ENCODE measurements at places on chromosomes 11 and 22.
A peak's percentile ranks its signal among the peaks of the same experiment; 100 is the strongest.

- DNase-seq: no peak
Observed at GRCh38 chr22:36884349-36885158, 23.7 kb downstream of the NCF4 start.

DNA sequence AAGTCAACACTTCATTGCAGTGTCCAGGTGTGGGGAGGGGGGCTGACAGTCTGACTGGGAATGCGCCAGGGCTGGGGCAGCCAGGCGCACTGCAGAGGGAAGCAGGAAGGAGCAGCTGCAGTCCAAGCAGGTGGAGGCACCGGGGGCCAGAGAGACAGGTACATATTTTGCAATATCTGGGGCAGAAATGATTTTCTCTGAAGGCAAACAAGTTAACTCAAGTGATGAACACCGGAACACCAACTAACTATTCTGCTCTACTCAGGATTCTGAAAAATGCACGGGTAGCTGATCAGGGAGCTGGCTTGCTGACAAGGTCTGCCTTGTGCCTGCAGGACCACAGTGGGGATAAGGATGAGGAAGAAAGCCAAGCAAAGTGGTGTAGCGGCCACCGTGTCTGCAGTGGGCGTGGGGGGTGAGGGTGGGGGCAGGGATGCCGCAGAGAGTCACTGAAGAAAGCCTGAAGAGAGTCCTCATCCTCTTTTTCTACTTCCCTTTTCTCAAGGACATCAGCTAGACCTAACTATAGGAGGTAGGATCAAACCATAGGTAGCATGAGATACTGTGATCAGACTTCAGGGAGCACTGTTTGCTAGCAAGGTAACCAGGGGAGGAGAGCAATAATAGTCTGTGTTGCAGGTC lies 83.4 kb downstream of the SCN3B start:
- no peak for DNase-seq

GRCh38 chr11:19714022-19714386 lies 1.4 kb downstream of the NAV2 start:
- peak; percentile 19 for DNase-seq

- no peak for DNase-seq
Observed at GRCh38 chr22:44089717-44090570, 65.8 kb downstream of the PARVB start.

- no peak for DNase-seq
Observed at GRCh38 chr11:96061069-96061468, 137.2 kb upstream of the MTMR2 start.

- no peak for DNase-seq
Observed at GRCh38 chr11:44632466-44633123, 67.1 kb downstream of the CD82 start.

GRCh38 chr11:7427733-7428132 lies 57.6 kb upstream of the OLFML1 start:
- no peak for DNase-seq

DNA sequence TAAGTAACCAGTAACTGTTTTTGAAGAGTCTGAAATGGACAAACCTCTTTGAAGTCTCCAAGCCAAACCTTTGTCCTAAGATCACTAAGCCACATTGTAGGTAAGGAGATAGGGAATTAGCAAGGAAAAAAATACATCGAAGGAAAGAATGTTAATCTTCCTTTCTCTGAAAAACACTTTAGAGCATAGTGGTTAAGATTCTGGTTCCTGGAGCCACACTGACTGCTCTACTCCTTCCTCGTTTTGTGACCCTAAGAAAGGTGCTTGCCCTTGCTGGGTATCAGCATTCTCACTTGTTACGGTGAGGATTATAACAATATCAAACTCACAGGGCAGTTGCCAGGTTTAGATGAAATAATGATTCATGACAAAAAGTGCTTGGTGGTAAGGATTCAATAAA lies 104.0 kb downstream of the SIK3 start:
- no peak for DNase-seq

DNA sequence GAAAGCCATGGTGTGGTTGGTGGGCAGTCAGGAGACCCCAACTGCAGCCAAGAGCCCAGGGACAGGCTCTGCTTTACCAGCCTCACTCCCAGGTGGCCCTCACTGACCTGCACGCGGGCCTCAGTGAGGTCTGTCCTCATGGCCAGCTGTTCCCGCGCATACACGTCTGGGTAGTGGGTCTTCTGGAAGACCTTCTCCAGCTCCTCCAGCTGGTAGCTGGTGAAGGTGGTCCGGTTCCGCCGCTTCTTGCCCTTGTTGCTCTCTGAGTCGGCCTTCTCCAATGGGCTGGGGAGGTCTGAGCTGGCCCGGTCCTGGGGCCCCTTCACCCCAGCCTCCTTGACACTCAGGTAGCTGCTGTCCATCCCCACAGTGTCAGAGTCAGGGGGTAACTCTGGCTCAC lies 34.7 kb downstream of the ALX4 start:
- no peak for DNase-seq

DNA sequence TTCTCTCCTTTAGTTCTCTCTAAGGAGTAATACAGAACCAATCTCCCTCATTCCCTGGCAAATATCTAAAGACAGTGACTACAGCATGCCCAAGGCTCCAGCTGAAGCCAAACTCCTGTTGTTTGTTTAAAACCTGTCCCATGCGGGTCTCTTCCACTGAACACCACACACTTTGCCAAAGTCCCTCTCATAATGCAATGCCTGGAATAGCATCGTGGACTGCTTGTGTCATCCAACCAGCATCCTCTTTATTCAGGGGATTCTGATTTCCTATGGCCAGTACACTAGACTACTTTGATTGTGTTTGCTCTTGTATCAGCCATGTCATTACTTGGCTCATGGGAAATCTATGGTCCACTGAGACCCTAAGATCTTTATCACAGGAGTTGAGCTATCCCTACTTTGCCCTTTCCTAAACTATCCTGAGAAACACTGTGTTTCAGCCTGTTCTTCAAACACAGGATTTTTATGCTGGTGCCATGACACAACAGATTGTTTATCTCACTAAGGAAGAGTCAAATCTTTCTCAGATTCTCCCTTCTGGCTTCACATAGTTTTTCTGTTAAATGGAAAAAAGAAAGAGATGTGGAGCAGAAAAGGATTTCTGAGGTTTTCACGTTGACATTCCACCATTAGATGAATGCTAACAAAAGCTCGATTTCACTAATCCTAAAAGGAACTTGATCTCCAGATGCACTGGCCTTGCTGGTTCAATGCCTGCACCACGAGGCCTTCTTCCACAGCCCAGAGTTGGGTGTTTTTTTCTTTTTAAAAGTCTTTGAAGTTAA lies 15.9 kb upstream of the IRAG1 start:
- peak; percentile 78 for DNase-seq

GRCh38 chr11:7261578-7261977 lies 9.9 kb downstream of the SYT9 start:
- no peak for DNase-seq

DNA sequence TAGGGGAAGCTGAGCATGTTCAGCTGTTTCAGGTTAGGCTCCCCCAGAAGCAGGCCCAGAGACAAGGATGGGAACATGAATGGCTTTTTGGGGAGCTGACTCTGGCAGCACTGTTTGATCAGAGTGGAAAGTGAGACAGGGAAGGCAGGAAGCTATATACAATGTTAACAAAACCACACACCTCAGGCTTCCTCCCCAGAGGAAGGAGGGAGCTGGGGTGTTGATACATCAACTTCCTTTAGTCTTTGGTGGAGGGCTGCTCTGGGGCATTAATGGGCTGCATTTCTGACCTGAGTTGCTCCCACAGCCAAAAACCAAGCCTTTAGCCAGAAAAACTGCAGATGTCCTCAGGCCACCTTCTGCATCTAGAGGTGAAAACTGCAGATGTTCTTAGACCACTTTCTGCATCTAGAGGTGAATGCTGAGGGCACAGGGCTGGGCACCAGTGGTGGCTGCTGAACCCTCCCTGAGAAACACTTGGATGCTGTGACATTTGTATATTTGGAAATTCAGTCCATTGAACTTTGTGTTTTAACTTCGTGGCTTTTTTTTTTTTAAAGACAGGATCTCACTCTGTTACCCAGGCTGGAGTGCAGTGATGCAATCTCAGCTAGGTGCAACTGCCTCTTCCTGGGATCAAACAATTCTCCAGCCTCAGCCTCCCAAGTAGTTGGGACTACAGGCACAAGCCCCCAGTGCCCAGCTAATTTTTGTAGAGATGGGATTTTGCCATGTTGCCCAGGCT lies 49.9 kb downstream of the KIAA1671 start:
- DNase-seq: no peak

DNA sequence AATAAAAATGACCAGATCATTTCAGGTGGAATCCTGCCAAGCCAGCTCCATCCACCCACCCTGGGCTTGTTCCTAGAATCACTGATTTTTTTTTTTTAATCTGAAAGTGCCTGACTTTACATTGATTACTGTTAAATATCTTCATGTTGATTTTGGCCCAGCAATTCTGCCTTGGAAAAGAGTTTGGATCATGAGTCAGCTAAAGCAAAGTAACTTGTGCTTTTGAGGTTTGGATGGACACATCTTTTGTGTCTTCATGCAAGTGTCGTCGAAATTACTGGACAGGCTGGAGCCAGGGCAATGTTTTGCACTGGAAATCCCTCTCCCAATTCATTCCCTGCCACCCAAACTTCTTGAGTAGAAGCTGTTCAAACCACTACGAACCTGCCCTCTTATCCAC lies 164.0 kb upstream of the SYT13 start:
- peak; percentile 29 for DNase-seq

GRCh38 chr11:73461964-73462363 lies 85.8 kb downstream of the RELT start:
- no peak for DNase-seq

DNA sequence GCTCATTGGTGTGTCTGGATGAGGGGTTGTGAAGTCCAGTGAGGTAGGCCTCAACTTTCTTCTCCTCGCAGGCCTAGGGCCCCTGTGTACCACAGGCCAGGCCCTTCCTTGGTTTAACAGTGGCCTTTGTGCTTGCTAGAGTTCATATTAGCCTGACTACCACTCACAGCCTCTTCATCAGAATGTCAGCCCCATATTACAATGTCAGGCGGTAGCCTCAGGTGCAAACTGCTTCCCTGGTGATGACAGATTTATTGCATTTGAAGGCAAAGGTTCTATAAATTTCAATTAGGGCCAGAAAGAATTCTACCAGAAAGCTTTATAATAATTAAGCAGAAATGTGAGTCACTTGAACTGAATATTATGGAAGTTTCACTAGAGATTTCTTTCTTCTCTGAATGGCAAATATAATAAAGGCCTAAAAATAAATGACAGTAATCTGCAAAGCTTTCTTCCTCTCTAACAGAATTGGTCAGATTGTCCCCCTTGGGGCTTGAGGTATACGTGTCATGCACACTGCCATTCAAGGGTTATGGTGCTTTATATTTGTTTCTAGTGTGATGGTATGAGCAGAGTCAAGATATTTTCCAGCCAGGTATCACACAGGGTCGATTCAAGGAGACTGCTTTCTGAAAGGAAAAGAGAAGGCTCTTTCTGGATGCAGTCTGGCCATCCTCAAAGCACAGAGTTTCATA lies 210.3 kb downstream of the CWF19L2 start:
- no peak for DNase-seq

DNA sequence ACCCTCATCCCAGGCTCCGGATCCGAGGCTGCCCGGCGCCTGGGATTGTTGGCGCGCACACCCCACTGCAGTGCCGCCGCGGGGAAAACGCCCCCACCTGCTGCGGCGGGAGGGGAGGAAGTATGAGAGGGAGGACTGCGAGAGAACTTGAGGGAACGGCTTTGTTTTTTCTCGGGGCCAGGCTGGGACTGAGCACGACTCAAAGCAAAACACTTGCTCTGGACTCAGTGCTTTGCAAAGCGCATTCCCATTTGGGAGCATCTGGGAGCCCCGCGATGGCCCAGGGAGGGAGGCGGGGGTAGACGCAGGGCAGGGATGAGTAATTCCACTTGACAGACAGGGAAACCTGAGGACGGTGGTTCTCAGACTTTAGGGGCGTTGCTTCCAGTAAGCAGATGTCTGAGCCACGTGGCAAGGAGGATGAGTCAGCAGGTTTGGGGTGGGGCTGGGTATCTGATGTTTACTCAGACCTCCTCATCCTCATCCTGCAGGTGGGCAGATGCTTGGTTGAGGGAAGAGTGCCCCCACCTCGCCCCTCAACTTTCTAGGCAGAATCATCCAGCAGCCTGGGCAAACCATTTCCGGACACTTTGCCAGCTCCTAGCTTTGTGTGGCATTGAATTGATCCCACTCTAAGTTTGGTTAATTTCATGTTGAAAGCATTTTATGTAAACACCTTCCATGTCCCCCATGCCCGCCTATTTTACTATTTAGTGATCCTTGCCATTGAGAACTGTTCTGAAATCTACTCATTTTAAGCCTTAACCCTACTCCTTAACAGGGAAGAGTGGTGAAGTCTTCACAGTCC lies 1.5 kb downstream of the MIAT start:
- DNase-seq: peak; percentile 97

DNA sequence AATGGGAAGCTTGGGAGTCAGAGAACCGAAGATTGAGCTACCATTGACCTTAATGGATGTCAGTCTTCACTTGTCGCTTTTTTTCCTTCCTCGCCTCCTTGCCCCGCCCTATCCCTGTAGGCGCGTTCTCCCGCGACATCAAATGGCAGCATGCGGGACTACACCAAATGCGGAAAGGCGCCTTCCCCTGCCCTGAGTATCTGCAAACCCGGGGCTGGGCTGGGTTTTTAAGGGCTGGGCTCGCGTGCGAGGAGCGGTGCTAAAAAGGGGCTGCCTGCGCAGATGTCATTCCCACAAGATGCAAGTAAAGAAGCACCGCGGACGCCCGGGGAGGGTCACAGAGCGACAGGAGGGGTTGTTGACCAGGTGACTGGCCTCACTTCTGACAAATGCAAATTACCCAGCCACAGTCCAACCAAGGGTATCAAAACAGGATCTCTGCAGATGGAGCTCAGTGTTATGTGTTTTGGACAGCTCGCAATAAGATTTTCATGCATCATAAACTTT lies 4.7 kb upstream of the FAM111B start:
- DNase-seq: peak; percentile 13

GRCh38 chr11:50412832-50413231 lies 380.2 kb downstream of the OR4C45 start:
- DNase-seq: no peak

- DNase-seq: no peak
Observed at GRCh38 chr11:40186437-40187263, 1272.8 kb downstream of the LRRC4C start.

DNA sequence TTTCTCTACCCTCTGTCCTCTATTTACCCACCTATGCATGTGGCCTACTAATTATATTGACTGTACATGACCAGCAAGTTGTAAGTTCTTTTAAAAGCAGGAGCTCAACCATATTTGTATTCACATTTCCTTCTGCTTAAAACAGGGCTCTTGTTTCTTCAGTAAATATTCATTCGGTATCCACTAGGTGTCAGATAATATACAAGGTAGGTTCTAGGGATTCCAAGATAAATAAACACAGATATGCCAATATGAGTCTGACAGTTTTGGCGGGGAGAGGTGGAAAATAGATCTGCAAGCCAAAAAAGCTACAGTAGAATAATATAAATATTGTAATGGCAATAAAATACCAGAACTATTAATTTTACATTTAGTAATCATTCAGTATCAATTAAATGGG lies 15.3 kb upstream of the RAB30 start:
- DNase-seq: no peak

- no peak for DNase-seq
Observed at GRCh38 chr22:44994399-44995104, 15.3 kb downstream of the PHF21B start.

Data from IMR-90 (cell line).